ENCODE measurements at places on chromosomes 7 and 10.

DNA sequence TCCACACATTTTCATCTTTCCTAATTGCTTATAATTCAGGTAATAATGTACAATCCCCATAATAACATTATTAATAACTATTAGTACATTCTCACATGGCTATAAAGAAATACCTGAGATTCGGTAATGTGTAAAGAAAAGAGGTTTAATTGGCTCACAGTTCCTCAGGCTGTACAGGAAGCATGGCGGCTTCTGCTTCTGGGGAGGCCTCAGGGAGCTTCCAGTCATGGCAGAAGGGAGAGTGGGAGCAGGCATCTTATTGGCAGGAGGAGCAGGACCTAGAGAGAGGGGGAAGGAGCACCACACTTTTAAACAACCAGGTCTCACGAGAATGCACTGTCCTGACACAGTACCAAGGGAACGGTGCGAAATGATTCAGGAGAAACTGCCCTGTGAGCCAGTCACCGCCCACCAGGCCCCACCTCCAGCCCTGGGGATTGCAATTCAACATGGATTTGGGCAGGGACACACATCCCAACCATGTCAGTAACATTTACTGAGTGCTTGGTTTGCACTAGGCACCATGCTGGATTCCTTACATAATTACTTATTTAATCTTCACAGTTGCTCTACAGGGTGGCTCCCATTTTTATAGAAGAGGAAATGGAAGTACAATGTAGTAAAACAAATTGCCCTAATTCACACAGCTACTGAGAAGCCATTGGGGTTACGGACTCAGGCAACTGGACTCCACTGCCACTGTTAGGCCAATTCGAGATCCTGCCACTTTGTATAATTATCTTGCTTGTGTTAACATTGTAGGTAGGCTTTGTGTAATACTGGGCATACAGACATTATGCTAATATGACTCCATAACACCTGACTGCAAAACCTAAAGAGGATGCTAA, 8.7 kb upstream of the ESYT2 start:
- DNase-seq = no peak

- DNase-seq = no peak
These were observed 83.9 kb downstream of the LHPP start for GRCh38 chr10:124545351-124546054.

- no peak for DNase-seq
These were observed 2.7 kb upstream of the HOXA11 start for GRCh38 chr7:27187475-27188385.

DNA sequence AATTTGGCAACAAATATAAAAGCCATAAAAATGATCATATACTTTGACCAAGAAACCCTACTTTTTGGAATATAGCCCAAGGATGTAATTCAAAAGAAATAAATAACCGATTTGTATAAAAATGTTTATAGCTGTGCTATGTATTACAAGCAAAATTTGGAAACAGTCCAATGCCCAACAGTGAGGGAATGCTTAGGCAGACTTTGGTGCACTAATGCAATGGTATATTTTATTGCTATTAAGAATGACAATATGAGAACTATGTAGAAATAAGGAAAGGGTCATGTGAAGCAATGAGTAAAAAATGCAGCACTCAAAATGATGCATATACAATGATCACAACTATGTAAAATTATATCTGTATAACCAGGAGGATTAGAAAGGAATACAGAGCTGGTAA, 273.8 kb upstream of the HPS1 start:
- no peak for DNase-seq

GRCh38 chr10:34141032-34141680, 673.9 kb downstream of the PARD3 start:
- DNase-seq = no peak

DNA sequence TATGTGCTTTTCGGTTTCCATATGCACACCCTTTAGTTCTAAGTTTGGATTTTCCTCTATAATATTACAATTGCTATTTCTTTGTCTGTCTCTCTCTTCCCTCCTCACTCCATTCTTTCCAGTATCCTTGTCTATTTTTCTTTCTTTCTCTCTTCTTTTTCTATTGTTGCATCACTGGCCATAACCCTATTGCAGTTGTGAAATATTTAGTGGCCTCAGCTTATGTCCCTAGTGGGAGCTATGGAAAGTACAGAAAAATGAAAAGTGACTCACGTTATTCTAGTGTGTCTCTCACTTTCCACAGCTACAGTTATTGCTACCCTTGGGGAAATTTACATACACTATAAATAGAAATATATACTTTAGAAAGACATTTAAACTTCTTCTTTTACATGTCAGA, 59.1 kb downstream of the CNTNAP2 start:
- DNase-seq = no peak

- no peak for DNase-seq
These were observed 2.0 kb upstream of the GDF10 start for GRCh38 chr10:47297866-47298540.

DNA sequence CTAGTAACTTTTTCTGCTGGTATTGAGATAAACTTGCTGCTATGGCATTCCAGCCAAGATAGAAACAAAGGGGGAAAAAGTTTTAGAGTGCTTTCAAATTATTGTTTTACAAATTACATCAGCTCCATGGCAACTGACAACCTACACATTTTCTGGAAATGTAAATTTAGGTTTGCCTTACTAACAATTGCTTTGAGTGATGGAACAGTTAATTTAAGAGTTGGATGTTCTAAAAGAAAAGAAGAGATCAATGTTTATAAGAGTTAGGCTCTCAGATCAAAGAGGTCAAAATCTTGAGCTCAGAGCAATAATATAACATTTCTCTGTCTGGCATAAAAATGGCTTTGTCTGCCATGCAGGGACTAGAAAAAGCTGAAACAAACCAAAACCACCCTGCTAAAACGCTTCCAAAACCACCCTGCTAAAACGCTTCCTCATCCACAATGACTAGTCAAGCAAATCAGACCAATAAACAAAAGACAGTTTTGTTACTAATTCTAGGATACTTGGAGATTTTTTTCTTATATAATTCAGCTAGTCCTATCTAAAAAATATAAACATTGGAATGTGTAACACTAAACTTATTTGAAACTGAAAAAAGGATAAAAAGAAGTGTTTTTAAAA, 32.3 kb downstream of the ORC5 start:
- no peak for DNase-seq

DNA sequence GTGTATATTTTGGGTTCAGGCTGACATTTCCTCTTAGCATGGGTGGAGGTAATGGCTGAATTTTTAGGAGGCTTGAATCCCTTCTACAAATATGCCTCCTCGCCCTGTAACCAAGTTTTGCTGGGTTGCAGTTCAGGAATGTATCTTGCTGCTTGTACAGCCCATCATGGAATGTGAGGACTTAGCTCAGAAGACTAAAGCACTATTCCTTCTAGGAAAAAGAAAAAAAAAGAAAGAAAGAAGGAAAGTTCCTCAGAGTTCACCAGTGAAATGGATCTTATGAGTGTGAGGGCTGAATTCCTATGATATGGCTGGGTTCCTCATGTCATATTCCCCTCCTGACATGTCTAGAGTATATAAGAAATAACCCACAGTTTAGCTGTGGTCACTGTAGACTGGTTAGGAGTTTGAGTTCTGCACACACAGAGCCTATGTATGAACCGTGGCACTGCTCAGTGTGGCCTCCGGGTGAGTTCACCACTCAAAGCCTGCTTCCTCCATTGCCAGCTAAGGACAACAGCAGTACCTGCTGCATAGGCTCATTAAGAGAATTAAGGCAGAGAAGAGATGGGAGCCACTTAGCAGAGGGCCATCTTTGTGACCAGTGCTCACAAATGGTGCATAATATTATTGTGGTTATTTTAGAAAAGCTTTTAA, 114.0 kb downstream of the TACC2 start:
- peak; percentile 46 for DNase-seq

DNA sequence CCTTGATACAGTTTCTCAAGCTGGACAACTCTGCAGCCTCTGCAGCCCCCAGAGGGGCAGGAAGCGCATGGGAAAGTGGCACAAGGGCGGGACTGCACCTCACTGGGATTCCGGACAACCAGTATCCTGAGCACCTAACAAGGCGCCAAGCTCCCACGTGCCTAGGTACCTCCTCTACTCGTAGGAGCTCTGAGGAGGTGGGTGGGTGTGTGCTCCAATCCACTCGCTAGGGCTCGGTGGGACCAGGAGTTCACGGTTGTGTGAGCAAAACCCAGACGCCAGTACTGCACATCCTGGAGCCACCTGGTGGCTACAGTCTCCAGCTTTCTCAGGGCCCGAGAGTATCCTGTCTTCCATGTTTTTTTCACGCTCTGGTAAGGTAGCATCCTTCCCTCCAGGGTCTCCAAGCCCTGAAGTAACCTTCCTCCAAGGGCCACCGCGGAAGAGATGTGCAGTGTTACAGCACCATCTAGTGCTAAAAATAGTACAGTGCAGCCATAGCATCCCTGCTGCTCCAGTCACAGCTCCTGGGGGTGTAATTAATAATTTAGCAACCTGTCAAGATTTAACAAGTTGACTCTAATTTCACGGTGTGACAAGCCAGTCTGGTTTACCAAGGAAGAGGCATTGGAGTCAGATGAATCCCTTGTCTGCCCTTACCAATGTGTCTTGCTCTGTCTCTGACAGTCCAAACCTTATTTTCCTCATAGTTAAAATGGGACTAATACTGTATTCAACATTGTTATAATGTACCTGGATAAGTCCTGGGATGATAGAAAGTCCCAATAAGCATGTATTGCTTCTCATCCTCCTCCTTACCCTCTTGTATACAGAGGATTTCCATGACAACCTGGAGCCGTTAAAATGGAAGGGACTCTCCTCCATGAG, 70.4 kb downstream of the HERPUD2 start:
- peak; percentile 75 for DNase-seq

DNA sequence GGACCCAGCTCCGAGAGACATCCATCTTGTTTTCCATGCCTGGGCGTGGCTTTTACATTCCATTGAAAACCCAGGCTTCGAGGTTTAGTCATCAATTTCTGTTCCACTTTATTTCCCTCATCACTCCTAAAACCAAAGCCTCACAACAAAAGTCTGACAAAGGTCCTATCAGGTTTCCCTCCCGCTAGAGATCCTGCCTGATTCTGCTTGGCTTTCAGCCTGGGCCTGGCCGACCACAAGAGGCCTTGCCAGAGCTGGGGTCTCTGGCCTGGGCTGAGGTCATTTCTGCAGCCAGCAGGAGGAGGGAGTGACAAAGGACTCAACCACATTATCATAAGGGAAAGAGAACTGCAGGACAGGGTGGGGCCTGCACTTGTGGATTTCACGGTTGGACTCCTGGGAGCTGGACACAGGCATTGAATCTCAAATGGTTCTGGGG, 167.0 kb downstream of the FANK1 start:
- DNase-seq = peak; percentile 71

- DNase-seq = no peak
These were observed 568.8 kb downstream of the HTR7 start for GRCh38 chr10:90289037-90289436.

- peak; percentile 20 for DNase-seq
These were observed 1.5 kb downstream of the C1QL3 start for GRCh38 chr10:16519908-16520861.

DNA sequence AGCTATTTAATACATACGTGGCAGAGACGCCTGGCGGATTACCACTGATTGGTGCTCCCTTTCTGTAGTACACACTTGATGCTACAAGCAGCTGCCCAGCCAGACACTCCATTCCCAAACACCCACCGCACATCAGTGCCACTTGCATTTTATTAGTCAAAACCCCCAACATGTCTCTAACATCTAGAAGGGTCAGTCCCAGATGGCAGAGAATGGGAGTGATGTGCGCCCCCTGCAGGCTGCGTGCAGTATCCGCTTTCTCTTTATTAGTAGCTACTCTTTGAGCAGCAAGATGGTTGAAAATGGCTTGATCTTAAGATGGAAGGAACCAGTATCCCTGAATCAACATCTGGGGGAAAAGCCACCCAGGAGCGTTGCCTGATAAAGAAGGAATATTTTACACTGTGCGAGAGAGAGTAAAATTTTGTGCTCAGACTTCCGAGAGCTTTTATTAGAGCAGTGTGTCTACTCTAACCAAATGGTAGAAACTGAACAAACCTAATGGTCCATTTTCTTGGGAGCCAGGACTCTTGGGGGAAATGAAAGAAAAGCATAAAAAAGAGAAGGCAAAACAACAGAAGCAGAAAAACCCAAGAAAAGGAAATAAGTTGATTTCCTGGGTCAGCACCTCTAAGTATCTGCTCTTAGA, 78.3 kb downstream of the ST8SIA6 start:
- peak; percentile 18 for DNase-seq

- peak; percentile 99 for DNase-seq
These were observed at the start of gene AVL9 for GRCh38 chr7:32495298-32496051. TSS of gene AVL9 (plus strand) at chr7:32495489. CDS start at chr7:32495710, 221 bp downstream.

DNA sequence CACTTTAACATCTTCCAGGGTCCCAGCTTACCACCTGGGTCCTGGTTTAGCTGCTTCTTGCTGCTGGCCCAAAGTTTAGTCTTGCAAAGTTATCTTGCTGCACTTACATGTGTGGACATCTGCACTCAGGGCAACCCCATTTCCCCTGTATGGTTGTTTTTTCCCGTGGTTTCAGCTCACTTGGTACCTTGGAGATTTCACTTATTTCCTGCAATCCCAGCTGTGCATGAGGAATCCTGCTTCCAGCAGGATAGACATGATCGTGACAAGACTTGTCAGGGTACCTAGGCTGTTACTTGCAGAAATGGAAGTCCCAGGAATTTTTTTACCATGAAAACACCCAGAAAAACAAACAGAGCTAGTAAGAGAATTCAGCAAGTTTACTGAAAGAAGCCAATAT, 95.9 kb upstream of the LEP start:
- no peak for DNase-seq

DNA sequence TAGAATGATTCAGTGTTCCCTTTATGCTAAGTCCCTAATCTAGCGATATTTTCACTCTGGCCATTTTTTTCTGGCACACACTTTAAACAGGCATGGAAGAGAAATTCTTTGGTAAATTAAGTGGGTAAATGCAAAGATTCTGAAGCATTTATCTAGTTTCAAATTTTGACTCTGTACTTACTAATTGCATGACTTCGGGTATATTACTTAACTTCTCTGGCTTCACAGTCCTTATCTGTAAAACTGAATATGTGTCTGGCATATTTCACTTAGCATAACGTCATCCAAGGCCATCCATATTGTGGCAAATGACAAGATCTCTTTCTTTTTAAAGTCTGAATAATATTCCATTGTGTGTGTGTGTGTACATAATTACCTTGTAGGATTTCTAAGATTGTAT, 114.5 kb downstream of the MBL2 start:
- no peak for DNase-seq

DNA sequence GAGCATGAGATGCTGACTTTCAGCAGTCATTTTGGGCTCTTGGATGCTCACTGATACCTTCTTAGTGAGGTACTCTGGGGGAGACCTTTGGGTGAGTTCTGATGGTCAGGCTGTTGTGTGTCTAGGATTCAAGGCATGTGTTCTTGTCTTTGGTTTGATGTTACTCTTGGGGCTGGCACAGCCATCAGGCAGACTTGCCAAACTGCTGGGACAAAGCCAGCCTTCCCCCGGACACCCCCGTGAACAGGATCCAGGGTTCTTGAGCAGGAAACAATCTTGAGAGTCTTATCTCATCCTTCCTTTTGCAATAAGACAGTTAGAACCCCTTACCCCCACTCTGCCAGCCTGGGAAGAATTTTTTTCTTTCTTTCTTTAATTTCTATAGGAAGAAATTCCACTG, 42.2 kb downstream of the SUFU start:
- no peak for DNase-seq

All from AG20443 (cell line).